ENCODE measurements at places on chromosomes 3 and 15. TPM values are rescaled to one million over a fixed set of nuclear protein-coding genes. Genes with fewer than 3 reads are reported as not detected.

Gene SLC28A2
- not detected for total RNA-seq

Gene SPTSSB
- not detected for total RNA-seq

Gene GPR149
- not detected for total RNA-seq

Gene KNL1
- total RNA-seq = 9.8 TPM

Gene RCCD1
- 37.6 TPM for total RNA-seq

Gene SPG11
- total RNA-seq = 9.5 TPM

Gene SOX14
- not detected for total RNA-seq

Gene EPHA6
- 0.14 TPM for total RNA-seq

Gene ZIC1
- not detected for total RNA-seq

Gene IL16
- not detected for total RNA-seq

Gene KNG1
- not detected for total RNA-seq

Gene LMOD3
- not detected for total RNA-seq

Gene SMCO1
- not detected for total RNA-seq
